ACHN (cell line): ENCODE measurements at places on chromosomes 16 and 17.

DNA sequence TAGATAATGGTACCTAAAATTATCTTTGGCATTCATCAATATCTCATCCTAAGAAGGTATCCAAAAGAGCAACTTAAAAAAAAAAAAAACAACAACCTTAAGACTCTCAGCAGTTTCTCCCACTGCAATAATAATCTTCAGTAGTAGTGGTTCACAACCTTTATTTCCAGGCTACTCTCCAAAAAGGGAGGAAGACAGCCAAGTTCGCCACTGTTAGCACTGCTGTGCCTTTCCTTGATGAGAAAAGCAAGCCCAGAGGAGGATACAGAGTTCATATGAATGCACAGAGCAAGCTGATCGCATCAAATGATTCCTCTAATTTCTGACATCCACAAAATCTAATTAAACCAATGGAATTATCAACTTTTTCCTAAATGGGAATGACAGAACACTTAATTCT, 199.4 kb downstream of the AATF start:
- DNase-seq, result no peak

- no peak for DNase-seq
These were observed 1.8 kb upstream of the TENT4B start for GRCh38 chr16:50151322-50151721.

DNA sequence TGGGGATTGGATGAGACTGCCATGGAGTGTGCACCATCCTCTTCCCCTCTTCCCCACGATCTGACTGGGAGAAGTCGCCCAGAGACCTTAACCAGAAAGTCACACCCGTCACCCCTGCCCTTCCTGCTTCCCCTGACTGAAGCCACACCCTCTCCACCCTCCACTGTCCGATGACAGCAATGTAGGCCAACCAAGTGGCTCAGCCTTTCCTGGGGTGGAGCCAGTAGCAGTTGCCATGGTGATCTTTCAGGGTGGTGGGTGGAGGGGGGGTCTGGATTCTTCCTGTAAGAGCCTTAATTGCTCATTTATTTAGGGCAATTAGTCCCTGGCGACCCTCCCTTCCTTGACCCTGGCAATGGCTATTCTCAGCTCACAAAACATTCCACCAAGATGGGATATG, 37.5 kb upstream of the PHB1 start:
- DNase-seq, result no peak

GRCh38 chr16:15715221-15715620, 65.2 kb downstream of the NDE1 start:
- DNase-seq, result no peak

- DNase-seq, result no peak
These were observed 22.3 kb upstream of the ZFPM1 start for GRCh38 chr16:88430524-88431446.

DNA sequence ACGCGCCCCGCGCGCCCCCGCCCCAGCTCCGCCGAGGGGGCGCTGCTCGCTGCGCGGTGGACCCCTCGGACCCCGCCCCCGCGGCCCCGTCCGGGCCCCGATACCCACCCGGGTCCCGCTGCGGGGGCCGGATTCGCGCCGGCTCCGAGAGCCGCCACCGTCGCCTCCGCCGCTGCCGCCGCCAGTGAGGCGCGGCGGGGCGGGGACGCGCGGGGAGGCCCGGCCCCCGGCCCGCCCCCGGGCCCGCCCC, at the start of gene TBC1D16:
Gene TBC1D16, minus strand, starts transcription at position 186 of the 250 bp plus-strand sequence. CDS start 22,325 bp downstream, outside the sequence.
- no peak for DNase-seq

DNA sequence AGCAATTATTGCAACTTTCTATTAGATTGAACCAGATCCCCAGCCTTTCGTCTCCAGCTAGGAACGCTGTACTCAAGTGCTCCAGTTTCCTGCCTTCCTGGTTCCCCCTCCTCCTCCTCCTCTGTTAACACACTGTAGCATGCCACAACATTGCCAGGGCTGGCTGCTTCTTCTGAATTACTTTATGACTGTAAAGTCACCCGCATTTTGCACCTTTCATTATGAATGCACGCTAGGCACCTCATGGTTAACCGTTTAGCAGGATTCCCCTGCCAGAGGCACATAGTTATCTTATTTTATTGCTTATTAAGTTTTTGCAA, 4.5 kb downstream of the ZNF423 start:
- DNase-seq, result no peak

- DNase-seq, result no peak
These were observed 154.0 kb downstream of the TMEM132E start for GRCh38 chr17:34733333-34733732.

GRCh38 chr16:54373534-54374520, 87.2 kb upstream of the IRX3 start:
- DNase-seq, result peak; percentile 62

DNA sequence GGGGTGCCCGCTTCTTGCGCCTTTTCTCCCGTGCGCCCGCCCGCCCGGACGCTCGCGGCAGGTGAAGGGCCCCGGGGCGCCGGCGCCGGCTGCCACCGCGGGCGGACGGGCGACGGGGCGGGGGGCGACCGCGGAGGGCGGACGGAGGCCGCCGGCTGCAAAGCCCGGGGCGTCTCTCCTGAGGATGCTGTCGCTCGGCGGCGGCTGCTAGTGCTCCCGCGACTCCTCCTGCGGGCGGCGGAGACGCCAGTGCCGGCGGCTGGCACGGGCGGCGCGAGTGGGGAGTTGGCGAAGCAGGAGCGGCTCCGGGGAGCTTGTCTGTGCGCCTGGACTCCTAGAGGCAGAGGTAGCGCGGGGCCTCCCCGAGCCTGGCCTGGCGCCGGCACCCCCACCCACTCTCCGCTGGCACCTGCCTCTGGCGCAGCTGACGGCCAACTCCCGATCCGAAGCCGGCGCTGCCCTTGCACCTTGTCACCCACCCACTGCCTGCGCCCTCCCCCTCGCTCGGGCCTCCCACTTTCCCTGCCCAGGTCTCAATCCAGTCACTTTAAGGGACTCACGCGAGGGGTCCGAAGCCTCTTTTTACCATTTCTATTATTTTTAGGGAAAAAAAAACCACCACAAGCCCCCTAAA, at the start of gene FAM20A:
Gene FAM20A, minus strand, starts transcription at position 437 of the 634 bp plus-strand sequence. CDS start 701 bp downstream, outside the sequence.
- no peak for DNase-seq

- DNase-seq, result no peak
These were observed 2.8 kb downstream of the MED13 start for GRCh38 chr17:62062302-62062701.

DNA sequence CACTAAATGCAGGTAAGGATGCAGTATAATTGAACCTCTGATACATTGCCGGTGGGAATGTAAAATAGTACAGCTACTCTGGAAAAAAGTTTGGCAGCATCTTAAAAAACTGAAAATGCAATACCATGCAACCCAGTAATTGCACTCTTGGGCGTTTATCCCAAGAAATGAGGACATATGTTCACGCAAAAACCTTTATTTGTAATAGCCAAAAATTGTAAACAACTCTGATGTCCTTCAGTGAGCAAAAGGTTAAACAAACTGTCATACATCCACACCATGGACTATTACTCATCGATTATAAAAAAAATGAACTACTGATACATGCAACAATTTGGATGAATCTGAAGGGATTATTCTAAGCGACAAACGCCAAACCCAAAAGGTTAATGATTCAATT, 16.9 kb downstream of the SYNRG start:
- DNase-seq, result no peak

DNA sequence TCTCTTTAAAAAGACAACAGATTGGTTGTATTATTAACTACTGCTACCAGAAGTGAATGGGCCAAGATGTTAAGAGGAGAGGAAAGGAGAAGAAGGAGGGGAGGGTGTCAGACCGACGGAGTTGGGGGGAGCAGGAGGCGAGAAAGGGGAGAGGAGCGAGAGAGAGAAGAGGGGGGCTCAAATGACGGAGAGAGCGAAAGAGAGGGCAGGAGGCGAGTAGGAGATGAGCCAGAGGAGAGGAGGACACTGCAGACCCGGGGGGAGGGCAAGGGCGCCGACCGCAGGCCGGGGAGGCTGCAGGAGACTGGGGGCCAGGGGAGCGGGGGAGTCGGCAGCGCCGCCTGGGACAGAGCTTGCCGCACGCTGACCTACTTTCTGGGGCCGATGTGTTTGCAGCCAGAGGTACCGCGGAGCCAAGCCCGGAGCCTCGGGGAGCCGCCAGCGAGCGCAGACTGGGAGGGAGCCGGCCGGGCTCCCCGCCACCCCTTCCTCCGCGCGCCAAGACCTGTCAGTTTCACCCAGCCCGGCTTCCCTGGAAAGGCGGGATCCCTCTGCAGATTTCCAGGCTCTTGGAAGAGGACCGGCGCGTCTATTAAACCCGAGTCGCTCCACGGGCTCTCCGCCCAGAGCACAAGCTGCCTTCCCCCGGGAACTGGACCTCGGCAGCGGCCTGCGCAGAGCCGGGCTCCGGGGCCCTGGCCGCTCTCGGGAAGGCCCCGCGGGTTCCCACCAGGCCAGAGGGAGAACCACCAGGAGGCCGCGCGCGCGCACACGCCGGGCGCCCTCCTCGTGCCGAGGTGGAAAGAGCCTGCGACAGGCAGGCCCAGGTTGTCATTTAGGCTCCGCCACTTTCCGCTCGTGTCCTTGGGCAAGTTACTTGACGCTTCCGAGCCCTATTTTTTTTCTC, 74.6 kb downstream of the CMC2 start:
- peak; percentile 60 for DNase-seq
